Naive B cell (primary cell): ENCODE measurements at places on chromosomes 16 and 17. TPM values are rescaled to one million over a fixed set of nuclear protein-coding genes. Genes with fewer than 3 reads are reported as not detected.

The RND2 gene
- 0.18 TPM for polyA plus RNA-seq

The GDPD3 gene
- not detected for polyA plus RNA-seq

The SNN gene
- polyA plus RNA-seq, result 82.7 TPM

The TGFB1I1 gene
- polyA plus RNA-seq, result not detected

The ST3GAL2 gene
- polyA plus RNA-seq, result 20.7 TPM

The CCDC78 gene
- polyA plus RNA-seq, result not detected

The SRL gene
- polyA plus RNA-seq, result not detected

The RBFOX1 gene
- not detected for polyA plus RNA-seq

The PCTP gene
- polyA plus RNA-seq, result 10.2 TPM

The WSCD1 gene
- not detected for polyA plus RNA-seq

The PIMREG gene
- polyA plus RNA-seq, result not detected

The DRG2 gene
- 38.0 TPM for polyA plus RNA-seq
